ENCODE measurements at places on chromosomes 4 and X.
A peak's percentile ranks its signal among the peaks of the same experiment; 100 is the strongest.

GRCh38 chr4:156594624-156595023 lies 377.0 kb downstream of the PDGFC start:
- DNase-seq = no peak

GRCh38 chr4:144591401-144591800 lies 54.6 kb upstream of the HHIP start:
- peak; percentile 85 for DNase-seq

DNA sequence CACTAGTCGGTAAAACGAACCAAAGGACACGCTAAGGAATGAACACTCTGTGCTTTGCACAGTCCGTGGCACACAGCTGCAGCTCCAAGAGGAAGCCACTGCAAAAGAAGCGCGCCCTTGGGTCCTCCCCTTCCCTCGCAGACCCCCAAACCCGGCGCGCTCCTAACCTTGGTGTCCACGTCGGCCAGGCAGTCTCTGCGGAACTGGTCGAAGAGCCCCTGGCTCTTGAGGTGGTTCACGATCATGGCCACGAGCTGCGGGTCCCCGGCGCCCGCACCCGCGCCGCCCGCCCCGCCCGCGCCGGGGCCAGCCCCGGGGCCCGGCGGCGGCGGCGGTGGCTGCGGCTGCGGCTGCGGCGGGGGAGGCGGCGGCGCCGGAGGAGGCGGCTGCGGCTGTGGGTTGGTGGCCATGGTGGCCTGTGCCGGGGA lies 333 bp downstream of the BOD1L1 start:
- DNase-seq = no peak

DNA sequence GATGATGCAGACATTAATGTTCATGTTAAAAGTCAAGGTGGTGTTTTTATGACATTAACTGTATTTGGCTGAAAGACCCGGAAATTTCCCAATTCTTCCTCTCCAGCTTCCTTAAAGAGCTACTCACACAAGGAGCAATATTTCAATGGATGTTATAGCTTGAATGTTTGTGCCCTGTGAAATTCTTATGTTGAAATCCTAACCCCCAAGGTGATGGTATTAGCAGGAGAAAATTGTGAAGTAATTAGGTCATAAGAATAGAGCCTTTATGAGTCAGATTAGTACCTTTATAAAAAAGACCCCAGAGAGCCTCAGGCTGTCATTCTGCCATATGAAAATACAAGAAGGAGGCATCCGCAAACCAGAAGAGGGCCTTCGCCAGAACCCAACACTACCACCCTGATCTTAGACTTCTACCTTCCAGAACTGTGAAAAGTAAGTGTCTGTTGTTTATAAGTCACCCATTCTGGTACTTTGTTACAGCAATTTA lies 3.6 kb downstream of the TLR1 start:
- DNase-seq = no peak

- peak; percentile 2 for DNase-seq
Observed at GRCh38 chrX:50067435-50068284, 133.1 kb downstream of the AKAP4 start.

DNA sequence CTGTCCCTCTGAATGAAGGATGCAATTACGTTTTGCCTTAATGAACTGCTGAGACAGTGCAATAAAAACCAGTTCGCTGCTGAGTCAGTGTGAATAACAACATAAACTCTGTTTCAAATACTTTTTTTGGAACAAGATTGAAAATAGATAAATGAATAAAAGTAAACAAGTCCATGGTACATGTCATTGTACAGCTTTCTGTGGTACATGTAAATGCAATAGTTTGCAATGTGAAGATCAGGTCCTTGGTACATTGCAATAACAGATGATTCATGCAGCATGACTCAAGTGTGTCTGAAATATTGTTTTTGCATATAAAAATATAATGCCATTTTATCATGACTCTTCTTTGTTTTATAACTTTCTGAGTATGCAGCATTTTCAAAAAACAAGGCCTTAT lies 193.4 kb upstream of the PACRGL start:
- peak; percentile 89 for DNase-seq

DNA sequence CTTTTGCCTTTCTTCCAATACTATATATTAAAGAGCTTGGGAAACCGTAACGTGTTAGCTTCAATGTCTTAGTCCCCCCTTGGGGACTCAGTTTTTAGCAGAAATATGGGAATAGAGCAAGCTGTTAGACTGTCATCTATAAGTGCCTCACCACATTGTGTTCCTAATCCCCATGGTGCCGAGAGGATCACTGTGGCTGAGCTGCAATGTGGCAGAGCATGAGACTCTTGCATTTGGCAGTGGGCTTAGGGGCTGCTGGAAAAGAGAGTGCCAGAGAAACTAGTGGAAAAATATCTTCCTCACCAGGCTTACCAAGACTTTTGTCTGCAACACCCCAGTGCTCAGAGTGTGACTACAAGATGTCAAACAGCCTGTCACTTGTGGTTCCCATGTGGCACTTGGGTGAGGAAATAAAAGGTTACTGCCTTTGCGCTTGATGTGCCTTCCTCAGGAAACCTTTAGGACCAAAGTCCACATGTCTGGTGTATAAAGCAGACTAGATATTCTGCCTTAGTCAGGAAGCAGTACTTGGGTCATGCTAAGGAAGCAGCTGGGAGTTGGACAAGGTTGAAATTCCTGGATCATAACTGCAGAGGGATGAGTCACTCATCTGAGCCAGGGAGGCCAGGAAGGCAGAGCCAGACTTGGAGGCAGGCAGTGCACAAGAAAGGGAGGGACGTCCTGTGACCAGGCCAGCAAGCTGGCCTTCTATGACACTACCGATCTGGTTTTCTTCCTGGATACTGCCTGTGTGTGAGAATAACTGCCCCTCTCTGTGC lies 9.7 kb upstream of the MAGEA4 start:
- peak; percentile 91 for DNase-seq

DNA sequence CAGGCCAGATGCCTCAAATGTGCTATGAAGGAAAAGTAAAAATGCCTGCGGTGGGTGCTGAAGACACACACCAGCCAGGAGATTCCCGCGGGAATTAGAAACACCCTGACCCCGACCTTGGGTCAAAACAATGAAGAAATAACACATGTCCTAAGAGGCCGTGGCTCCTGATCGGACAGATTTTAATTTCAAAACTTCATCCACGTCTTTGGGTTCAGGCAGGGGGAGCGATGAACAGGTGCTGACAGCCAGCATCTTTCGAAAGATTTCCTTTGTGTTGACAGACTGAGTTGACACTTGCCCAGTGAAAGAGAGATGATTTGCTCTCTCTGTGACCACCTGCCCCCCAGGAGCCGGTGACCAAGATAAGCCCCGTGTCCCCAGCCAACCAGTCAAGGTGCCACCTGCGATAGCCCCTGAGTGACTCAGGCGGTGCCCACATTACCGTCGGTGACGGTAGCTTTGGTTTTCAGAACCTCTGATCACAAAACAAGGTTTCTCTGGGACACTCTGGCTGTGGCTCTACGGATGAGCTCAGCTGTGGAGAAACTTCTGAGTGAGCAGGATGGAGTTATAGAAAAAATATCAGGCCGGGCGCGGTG lies 11.0 kb upstream of the IL3RA start:
- no peak for DNase-seq

DNA sequence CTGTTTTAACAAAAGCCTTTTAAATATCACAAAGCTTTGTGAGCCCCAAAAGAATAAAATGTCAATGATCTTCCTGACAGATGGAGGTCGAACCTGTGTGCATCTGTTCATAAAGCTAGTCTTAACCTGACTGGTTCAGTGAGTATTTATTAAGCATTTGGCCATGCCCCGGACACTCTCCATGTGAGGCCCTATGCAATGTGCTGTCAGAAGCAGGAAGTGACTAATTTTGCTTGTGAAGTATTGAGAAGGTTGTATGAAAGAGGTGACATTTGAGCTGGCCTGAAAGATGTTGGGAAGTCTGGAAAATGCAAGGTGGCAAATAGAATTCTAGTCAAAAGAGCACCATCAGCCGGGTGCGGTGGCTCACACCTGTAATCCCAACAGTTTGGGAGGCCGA lies 171.4 kb downstream of the MSL3 start:
- DNase-seq = no peak

- no peak for DNase-seq
Observed at GRCh38 chr4:28639747-28640146, 1779.1 kb downstream of the STIM2 start.

GRCh38 chr4:106245176-106245575 lies 70.8 kb downstream of the TBCK start:
- no peak for DNase-seq

DNA sequence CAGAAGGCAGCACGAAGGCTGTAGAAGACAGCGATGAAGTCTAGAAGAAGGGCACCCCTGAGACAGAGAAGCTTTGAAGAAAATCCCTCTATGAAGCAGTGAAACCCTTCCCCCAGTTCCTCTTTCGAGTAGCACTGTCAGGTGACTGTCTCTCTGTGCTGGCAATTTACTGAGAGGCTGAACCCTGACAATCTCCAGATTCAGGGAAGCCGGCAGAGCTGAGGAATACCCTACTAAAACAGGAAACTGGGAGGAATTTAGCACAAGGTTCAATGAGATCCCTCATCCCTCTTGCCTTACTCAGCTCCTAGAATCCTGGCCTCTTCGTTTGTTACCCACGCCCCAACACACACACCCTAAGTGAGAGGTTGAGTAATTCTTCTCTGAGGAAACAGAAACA lies 239.7 kb upstream of the NOCT start:
- no peak for DNase-seq

- no peak for DNase-seq
Observed at GRCh38 chrX:50448565-50448964, 22.1 kb downstream of the DGKK start.

All from fibroblast of skin of scalp (primary cell).